ENCODE measurements at places on chromosomes 2 and 18.

GRCh38 chr18:49041435-49042245 is 90.9 kb upstream of the SMAD7 start:
- DNase-seq = peak; percentile 11

GRCh38 chr18:63132819-63133200 is 186.8 kb downstream of the BCL2 start:
- no peak for DNase-seq

DNA sequence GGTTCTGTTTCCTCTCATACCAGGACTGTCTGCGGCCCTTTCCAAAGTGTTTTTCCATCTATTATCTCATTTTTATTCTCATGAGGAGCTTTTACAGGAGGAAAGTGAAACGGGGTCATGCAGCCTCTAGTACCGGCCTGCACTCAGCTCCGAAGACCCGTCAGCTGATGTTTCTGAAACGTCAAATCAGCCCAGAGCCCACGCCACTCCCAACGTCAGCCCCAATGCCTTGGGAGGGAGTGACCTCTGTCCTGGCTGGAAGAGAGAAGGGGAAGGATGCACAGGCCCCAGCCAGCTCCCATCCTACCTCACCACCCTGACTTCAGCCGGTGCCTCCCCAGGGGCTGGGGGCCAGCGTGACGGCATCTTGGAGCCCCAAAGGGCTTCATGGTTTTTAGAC is 58.5 kb downstream of the ADCY3 start:
- DNase-seq = no peak

DNA sequence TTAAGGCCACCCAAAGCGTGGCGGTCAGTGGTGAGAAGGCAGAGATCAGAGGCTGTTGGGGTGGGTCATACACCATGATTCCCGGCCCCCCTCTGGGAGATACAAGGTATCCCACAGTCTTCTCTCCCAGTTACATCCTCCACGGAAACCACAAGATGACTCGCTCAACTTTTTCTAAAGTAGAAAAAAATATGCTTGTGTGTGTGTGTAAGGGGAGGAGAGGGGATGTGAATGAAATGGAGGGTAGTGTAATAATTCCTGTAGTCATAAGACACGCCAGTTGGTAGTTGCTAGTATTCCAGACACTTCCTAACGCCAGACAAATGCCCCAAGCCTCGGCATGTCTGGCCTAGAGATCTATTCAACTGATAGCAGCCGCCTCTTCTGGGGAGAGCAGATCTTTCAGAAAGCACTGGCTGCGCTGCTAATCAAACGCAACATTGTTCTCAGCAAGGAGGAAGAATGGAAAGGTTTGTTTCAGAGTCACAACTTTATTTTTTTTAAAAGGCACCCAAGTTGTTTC is 143.5 kb downstream of the TGIF1 start:
- no peak for DNase-seq

GRCh38 chr2:226619707-226620106 is 179.9 kb downstream of the IRS1 start:
- DNase-seq = no peak

DNA sequence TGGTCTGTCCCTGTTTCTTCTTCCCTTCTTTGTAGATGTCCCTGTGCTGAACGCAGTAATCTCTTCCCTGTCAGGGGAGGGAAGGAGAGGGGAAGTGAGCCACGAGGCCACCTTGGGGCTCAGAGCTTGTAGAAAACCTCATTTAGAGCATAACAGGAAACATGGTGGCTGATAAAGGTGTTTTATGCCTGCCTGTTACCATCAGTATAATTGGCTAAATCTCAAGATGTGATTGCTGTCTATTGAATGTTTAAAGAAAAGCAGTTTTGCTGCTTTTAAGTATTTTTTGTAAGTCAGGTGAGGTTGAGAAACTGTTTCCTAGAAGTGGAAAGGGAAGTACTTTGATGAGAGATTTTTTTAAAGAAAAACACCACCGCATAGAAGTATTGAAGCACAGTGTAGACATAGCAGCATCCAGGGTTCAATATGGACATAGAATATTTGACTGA is 59.7 kb upstream of the PDK1 start:
- no peak for DNase-seq

GRCh38 chr2:67613227-67613626 is 216.1 kb downstream of the ETAA1 start:
- no peak for DNase-seq
